ENCODE measurements at places on chromosomes 11 and 22. TPM values are rescaled to one million over a fixed set of nuclear protein-coding genes. Genes with fewer than 3 reads are reported as not detected.

GRCh38 chr11:127143251-127143650 lies 142.7 kb upstream of the KIRREL3 start:
- no peak for DNase-seq

ROM1 gene
- 5.6 TPM for total RNA-seq

DNA sequence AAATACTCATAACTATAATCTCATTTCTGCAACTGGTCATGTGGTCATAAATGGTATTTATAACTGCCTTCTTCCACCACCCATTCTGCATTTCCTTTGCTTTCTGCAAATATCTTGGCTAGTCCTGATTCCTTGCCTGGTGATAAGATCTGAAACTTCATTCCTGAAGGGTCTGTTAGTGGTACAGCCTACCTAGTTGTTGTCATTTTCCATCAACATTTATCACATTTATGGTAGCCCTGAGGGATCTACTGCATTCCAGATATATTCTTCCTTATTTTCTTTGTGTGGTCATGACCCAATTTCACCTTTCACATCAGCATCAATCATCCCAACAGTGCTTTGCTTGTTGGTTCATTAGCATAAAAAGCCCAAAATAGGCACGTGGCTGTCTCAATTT lies 50.1 kb downstream of the DDX6 start:
- DNase-seq = no peak

GRCh38 chr11:68773521-68774193 lies 22.3 kb upstream of the TESMIN start:
- DNase-seq = no peak

LRRC32 gene
- 11.5 TPM for total RNA-seq

DNA sequence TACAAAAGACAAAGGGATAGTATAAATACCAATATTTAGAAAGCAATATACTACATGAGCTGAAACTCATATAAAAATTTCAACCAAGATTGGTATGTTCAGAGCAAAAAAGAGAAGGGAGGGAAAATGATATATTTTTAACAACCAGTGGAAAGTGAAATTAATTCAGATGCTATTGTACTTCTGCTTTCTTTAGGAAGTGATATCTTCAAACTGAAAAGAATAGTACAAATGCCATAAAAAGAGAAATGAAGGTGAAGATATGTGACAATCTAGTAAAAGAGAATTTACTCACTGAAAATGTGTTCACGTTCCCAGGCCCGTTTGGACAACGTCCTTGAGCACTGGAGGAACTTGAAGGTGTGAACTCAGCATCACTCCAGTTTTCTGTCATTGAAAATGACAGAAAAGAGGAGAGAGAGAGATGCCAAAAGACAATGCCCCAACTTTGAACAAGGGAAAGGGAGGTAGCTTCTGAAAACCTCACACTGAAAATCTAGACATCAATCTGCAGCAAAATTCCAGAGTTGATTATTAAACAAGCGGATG lies 47.5 kb downstream of the SC5D start:
- DNase-seq = no peak

GRCh38 chr11:108947654-108948570 lies 283.0 kb downstream of the DDX10 start:
- DNase-seq = no peak

MUC6 gene
- not detected for total RNA-seq

CREB3L1 gene
- 43.4 TPM for total RNA-seq
